ENCODE measurements at places on chromosomes 7 and 10.

DNA sequence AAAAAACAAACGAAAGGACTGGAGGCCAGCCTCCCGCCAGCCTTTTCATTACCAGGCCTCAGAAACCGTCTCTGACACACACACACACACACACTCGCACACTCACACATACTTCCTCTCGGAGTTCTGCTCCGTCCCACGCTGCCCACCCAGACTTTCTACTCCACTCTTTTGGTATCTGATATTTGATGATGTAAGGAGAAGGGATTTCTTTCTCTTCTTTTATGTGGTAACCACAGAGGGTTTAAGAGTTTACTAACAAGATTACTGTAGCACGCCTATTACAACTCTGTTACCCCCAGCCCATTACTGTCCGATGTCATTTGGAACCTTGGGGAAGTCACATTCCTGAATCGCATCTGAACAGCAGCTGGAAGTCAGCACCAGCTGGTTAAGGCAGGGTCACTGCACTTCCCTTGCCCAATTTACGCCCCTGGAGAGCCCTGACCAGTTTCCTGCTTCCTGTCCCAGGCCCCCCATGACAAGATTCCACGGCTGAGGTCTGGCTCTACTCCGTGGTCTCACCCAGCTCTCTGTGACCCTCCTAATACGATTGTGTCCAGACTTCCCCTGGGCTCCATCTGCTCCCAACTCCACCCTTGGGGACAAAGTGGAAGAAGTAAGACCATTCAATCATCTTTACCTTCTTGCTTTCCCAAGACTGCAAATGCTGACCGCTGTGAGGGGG lies 1.1 kb downstream of the DENND2A start:
- no peak for DNase-seq

DNA sequence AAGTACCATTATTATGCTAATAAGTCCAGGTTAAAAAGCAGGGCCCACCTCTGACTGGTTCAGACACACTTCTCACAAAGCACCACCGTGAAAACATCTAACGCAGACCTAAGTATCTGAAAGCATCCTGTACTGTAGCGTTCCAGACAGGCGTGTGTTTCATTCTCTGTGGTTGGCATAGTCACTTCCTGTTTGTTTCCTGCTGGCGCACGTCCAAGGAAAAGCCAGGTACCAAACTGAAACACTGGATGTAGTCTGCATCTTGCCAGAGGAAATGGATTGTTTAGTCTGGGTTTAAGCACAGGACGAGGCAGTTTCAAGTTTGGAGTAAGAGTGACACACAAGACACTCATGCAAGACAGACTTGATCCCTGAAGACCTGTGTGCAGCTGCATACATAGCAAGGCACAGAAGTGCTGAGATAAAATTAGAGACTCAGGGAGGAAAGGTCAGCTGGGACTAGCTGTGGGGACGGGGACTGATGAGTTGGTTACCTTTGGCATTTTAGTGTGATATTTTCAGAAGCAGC lies 23.3 kb downstream of the BPGM start:
- peak; percentile 59 for DNase-seq

DNA sequence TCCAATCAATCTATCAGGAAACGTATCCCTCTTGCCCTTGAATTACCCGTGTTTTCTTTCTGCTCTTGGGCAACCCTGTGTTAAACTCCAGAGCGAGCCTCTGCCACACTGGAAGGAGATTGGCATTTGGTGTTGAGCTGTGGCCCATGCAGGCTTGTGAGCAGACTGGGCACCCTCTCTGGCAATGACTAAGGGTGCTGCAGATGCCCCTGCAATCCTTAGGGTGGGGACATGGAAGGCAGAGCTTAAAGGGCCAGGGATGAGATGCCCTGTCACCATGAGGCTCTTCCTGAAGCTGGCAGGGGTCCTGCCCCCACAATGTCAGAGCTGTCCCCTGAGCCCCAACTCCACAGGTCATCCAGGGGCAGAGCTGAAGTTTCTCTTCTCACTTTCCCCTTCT lies 19.5 kb upstream of the FAM180A start:
- no peak for DNase-seq

- no peak for DNase-seq
Observed at GRCh38 chr10:17443707-17444387, 10.5 kb downstream of the ST8SIA6 start.

- no peak for DNase-seq
Observed at GRCh38 chr7:67788669-67789068, 792.0 kb downstream of the TYW1 start.

GRCh38 chr7:90980545-90980944 lies 283.7 kb upstream of the FZD1 start:
- no peak for DNase-seq

DNA sequence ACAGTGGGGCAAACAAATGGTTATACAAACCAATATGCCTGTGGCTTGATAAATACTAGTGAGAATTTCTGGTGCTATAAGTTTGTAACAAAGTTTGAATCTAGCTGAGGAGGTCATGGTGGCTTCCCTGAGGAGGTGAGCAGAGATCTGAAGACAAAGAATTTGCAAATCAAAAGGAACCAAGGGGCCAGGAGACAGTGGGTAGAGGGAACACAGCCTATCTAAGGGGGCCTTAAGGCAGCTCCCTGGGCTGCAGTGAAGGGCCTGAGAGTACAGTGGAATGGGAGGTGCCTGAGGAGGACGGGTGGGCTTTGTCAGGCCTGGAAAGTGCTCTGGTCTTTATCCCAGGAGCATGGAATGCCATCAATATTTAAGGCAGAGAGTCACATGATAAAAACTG lies 21.8 kb downstream of the RNF133 start:
- no peak for DNase-seq

DNA sequence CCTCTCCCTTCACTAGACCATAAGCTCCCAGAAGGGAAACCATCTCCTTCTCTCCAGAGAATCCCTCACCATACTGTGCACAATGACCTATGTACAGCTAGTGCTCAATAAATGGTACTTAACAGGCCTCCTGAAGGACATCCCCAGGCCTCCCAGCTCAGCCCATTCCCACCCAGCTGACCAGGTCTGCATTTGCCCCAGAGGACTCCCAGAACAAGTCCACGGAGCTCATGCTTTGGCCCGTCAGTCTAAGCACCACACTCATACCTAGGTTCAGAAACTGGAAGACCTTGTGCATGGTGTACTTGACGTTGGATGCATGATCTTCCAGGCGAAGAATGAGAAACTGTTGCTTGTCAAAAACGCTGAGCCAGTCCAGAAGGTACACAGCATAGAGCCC lies 81.3 kb downstream of the CHST15 start:
- no peak for DNase-seq

- no peak for DNase-seq
Observed at GRCh38 chr7:127346575-127347256, 45.8 kb downstream of the ZNF800 start.

DNA sequence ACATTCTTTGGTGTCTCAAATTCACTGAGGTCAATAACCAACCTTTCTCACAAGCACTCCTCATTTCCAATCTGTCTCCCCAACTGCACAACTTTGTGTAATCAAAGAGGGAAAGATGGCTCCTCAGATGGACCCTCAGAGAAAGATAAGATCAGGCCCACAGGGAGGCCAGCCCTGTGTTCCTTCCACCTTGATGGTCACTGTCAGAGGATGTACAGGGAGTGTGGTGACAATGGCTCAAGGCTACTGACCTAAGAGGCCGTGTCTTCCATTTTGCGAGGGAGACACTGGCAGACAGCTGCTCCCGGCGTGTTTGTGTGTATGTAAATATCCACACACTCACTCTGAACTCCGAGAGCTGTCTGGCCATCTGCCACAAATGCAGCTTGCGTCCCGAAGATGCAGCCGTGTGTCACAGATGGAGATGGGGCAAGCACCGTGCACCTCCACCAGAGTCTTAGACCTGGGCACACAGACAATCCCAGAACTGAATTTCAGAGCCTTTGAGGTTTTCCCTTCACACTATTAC lies 712.1 kb upstream of the NRP1 start:
- no peak for DNase-seq

DNA sequence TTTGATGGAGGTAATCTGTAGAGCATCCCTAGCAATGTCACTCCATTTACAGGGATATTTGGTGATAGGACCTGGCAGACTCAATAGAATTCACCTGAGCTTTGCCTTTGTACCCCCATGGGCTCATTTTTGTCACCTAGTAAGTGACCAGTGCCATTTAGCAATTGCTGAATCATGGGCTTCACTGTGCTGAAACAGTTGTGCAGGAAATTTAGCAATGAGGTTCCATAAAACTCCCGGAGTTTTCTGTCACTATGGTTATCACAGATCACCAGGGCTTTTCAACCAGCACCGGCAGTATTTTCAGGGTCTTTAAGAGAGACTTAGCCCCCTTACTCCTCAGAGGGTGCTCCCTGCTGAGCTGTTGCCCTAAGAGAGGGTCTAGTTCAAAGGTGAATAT lies 40.2 kb downstream of the FAS start:
- DNase-seq, result no peak

GRCh38 chr7:20330928-20331909 lies 519 bp downstream of the ITGB8 start:
- no peak for DNase-seq

DNA sequence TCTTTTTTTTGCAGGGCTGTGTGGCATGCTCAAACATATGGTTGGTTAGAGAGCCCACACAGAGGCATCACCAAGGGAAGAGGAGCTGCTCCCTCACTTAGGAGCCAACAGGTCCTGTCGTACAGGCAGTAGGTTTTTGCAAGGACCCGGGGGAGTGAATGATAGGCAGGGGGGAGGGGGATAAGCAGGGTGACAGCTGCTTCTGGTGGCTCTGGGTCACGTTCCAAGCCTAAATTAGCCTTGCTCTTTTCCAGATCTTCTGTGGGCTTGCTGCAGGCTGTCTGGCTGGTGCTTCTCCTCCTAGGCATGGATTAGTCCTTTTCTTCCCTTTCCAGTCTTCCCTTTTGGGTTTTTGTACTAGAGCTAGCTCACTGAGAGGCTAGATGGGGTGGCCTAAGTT lies 117.7 kb upstream of the PODXL start:
- DNase-seq, result no peak

- no peak for DNase-seq
Observed at GRCh38 chr10:501596-501995, 187.9 kb downstream of the DIP2C start.

- DNase-seq, result no peak
Observed at GRCh38 chr7:101156866-101157589, 2.8 kb downstream of the AP1S1 start.

DNA sequence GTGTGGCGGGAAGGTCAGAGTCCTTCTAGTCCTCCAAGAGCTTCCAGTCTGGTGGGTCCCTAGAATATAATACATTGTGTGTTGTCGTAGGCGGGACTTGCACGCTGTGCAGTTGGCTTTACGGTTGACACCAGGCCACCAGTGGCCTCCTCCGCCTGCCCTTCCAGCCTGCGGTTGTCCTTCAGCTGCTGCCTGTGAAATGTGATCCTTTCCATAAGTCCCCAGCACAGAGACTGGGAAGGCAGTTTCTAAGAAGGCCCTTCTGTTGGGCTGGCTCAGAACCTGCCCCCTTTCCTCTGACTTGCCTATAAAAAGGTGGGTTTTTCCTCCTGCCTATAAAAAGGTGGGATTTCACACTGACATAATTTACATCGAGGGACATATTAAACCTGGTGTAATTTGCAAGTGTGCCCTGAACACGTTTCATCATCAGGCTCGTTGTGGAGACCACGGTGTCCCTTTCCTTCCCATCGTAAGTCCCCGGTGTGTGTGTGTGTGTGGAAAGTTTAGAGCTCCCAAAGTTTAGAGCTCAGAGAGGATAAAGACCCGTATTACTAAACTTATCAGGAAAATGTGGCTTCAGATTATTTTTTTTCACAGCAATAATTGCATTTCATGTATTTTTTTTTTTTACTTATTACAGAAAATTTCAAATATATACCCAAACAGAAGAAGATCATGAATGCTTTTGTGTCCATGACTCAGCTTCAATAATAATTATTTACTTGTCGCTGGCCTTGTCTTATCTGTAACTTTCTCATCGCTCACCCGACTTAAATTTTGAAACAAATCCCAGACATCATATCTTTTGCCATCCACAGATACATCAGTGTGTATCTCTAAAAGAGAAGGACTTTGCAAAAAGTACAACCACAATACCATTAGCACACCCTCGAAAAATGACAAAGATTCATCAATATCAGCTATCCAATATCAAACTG lies 45.1 kb downstream of the CUX1 start:
- no peak for DNase-seq

- no peak for DNase-seq
Observed at GRCh38 chr7:47576866-47577306, 5.0 kb downstream of the TNS3 start.

DNA sequence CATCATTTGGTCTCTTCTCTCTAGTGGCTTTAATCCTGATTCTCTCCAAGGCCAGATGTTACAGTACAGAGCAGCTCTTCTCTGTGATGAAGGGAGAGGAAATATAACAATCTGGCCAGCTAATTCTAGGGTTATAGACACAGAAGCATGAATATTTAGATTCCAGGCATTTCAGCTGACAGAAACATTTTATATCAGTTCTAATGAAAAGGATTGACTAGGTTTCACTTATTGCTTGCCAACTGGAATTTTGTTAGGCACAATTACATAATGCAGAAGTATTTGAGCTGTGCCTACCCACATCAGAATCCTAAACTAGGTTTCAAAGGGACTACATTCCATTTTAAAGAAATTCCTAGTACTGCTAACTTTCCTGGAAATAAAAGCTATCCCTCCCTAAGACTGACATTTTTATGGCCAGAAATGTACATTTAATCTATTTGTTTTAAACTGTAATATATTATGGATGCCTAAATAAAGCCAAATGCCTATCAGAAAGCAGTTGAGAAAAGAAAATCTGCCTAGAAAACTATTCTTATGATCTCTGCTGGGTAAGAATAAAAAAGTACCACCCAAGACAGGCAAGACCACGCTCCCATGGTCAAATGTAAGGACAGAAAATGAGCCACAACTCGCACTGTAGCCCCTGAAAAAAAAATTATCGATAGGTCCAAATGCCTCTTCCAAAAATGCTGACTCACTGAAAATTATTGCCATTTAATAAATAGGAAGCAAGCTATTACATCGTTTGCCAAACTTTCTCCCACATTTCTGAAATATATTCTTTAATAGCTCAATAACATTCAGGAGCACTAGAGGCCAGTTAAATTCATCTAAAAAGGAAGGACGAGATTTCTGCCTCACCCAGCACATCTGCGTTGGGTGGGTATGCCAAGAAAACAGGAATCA lies 498.1 kb downstream of the KCNMA1 start:
- DNase-seq, result no peak

- DNase-seq, result no peak
Observed at GRCh38 chr10:24869354-24870015, 82.9 kb downstream of the PRTFDC1 start.

DNA sequence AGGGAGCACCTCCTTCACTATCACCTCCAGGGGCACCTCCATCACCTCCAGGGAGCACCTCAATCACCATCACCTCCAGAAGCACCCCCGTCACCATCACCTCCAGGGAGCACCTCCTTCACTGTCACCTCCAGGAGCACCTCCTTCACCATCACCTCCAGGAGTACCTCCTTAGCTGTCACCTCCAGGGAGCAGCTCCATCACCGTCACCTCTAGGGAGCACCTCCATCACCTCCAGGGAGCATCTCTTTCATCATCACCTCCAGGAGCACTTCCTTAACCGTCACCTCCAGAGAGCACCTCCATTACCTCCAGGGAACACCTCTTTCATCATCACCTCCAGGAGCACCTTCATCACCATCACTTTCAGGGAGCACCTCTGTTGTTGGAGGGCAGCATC lies 103.0 kb downstream of the DNAJB6 start:
- DNase-seq, result no peak

- no peak for DNase-seq
Observed at GRCh38 chr10:122239578-122240257, 31.4 kb upstream of the BTBD16 start.

GRCh38 chr7:157900011-157900410 lies 563.2 kb downstream of the DNAJB6 start:
- DNase-seq, result no peak

- DNase-seq, result no peak
Observed at GRCh38 chr10:90944749-90945148, 23.9 kb upstream of the ANKRD1 start.

Measured in stimulated activated CD4-positive, alpha-beta T cell treated with anti-CD3 and anti-CD28 coated beads, Interleukin-12 subunit alpha, Interleukin-12 subunit beta, amount 100 ng/mL, for 48 hours (primary cell).